T-helper 17 cell (primary cell): ENCODE measurements at places on chromosomes 13 and 19.

GRCh38 chr19:46429999-46430398, 1.3 kb upstream of the PNMA8C start:
- DNase-seq, result no peak

GRCh38 chr19:399370-399769, 9.6 kb downstream of the C2CD4C start:
- DNase-seq, result no peak

DNA sequence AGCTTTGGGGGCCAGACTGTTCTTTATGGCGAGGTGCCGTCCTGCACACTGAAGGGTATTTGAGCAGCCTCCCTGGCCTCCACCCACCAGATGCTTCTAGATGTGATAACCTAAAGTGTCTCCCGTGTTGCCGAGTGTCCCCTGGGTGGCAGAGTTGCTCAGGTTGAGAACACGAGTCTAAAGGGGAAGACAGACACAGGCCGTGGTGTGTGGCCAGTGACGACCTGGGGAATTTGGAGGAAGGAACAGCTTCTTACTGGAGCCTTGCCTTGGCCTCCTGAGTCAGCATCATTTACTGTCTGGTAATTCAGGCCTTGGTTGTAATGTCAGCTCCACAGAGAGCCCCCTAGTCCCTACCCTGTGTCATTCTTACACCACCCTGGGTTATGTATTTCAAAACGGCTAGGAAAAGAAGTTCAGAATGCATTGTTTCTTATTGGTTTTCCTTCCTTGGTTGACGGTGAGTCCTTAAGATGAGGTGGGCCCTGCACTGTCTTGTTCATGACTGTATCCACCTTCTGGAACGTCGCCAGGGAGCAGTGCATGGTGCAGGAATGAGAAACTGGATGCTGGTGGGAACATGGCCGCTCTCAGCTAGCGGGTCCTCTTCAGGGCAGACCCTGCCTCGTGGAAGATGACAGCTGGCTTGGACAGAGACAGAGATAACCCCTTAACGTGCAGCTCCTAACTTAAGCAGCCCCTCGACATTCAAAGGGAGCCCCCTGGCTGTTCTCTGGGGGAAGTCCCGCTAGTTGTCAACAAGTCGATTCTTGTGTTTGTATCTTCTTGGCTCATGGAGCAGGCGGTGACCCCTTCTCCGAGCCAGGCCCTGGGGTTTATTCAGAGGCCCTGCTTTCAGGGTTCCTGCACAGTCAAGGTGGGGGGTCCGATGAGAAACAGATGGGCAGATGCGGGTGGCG, 7.2 kb downstream of the SIN3B start:
- no peak for DNase-seq

GRCh38 chr19:6967967-6968366, 53.3 kb downstream of the MBD3L2B start:
- DNase-seq, result no peak

GRCh38 chr19:14347999-14348889, 33.0 kb upstream of the ADGRE5 start:
- peak; percentile 54 for DNase-seq

- no peak for DNase-seq
These were observed 5.8 kb downstream of the CHST8 start for GRCh38 chr19:33627526-33627925.
